ENCODE measurements at places on chromosomes 1 and 21.

DNA sequence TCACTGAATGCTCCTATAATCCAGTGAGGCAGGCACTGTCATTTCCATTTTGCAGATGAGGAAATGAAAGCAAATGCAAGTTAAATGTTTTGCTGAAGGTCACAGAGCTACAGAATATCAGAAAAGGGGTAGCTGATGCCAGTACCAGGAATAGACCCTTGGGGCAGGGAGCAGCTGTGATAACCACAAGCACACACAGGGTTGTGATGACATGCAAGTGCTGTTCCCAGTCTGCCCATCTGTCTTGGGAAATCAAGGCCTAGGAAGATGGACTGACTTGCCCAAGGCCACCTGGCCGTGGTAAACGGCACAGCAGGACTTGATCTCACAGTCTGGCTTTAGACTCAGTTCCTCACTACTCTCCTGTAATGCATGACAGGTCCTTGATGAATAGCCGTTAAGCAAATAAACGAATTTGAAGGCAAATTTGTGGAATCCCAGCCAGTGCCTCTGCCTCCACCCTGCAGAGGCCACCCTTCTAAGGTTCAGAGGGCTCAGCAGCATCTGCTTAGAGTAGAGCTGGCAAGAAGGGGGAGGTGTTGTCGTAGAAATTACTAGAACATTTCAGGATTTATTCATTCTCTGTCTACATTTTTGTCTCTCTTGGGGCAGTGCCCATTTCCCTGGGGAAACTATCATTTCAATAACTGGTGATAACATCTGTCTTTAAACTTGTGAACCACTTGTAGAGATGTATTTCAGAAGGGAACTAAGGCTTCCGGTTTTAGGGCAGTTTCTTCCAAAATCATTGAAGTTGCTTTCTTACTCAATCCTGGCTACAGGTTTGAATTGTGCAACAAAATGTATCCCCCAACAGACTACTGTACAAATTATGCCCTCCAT lies 53.2 kb upstream of the MRPS6 start:
- DNase-seq, result peak; percentile 83

GRCh38 chr1:45393718-45394302 lies 53.6 kb upstream of the MUTYH start:
- DNase-seq, result no peak

GRCh38 chr1:22808676-22809483 lies 98.2 kb downstream of the EPHB2 start:
- no peak for DNase-seq

GRCh38 chr1:93845538-93846205 lies 33.3 kb downstream of the DNTTIP2 start:
- DNase-seq, result peak; percentile 25

DNA sequence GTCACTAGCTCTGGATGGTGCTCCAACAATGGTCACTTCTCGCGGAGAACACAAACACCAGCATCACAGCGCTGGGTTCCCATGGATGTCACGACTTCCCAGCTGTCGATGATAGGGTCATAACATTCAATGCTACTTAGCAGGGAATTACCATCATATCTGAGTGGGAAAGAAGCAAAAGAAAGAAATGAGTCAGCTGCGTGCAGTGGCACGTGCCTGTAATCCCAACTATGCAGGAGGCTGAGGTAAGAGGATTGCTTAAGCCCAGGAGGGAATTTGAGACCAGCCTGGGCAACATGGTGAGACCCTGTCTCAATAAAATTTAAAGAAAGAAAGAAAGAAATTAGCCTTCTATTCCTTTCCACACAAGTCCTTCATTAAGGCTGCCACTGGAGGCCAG lies 3.6 kb upstream of the RABIF start:
- no peak for DNase-seq

- DNase-seq, result no peak
Observed at GRCh38 chr1:54976747-54977146, 3.7 kb upstream of the TMEM61 start.

Data from SHP77 (cell line).